Left kidney (tissue), 8 donors: ENCODE measurements at places on chromosomes 7 and 10. TPM values are rescaled to one million over a fixed set of nuclear protein-coding genes. Genes with fewer than 3 reads are reported as not detected.

Gene FAM25G
- 0.57 TPM for polyA plus RNA-seq

Gene CYP3A7
- 1.2 TPM for polyA plus RNA-seq

Gene GPER1
- polyA plus RNA-seq = 5.5 TPM

Gene TMEM225B
- 2.3 TPM for polyA plus RNA-seq

Gene SFXN4
- 32.2 TPM for polyA plus RNA-seq

DNA sequence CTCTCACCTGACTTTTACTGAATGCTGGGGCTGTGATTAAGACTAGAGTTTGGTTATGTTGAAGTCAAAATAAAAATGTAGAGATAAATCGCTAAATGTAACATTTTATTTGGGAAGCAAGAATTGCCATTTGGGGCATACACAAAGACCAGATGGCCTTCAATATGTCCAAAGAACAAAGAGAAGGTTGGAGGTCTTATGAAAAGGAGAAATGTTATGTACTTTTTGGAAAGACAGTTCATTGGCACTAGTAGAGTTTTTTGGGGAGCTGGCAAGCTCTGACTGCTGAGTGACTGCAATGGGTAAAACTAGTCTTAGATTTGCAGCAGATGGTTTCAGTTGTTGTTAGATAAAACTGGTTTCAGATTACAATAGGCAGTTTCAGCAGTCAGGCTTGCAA is 35.6 kb upstream of the GALNT17 start:
- no peak for DNase-seq

DNA sequence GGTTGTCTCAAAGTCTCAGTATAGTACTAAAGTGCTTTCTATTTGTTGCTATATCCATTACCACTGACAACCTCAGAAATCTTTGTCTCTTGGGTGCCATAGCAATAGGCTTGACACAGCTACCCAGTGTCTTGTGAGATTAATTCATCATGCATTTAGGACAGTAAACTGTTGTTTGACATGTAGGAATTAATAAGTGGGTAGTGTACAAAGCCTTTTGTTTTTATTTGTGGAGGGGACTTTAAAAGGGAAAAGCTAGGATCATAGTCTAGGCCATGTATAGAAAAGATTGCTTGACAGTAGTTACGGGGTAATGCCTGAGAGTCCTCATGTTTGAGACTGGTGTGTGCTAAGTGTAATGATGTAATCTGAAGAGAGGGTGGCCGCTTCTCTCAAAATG is 102.6 kb upstream of the AGR3 start:
- no peak for DNase-seq

GRCh38 chr7:15888090-15888489 is 201.6 kb upstream of the MEOX2 start:
- no peak for DNase-seq

GRCh38 chr10:47285381-47286115 is 14.4 kb upstream of the GDF10 start:
- DNase-seq = no peak

- no peak for DNase-seq
Observed at GRCh38 chr7:156158213-156158612, 345.9 kb upstream of the SHH start.

DNA sequence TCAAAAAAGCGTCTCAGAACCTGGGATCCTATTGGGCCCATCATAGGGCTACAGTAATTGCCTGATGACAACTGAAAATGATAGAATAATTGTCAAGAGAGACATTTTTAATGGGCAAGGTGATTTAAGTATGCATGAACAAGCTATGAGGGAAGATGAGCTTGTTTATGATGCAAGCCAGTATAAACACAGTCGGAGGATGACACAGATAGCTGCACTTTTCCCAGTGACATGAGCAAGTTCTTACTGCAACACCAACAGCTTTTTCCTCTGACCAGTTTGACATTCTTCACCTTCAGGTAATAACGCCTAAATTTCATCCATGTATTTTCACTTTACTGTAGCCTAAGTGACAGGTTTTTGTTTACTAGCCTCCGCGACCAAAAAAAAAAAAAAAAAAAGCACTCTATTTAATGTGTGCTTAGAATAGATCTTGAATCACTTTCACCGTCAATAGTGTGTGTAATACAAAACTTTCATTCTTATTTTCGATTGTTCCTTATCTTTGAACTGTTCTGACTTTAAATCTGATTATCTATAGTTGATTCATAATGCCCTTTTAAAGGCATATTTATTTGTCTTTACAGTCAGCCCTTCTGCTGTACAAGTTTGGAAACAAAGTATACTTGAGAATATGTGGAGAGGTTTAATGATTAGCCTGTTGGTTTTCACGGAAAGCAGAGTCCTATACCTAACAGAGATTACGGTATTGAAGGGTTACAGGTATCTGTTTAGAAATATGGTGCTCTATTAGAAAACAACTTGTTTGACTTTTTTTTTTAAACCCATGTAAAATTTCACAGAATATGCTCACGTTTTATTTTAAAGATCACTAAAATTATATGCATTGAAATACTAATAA is 1.7 kb downstream of the FOXP2 start:
- no peak for DNase-seq

GRCh38 chr7:7642081-7642480 is 1.5 kb downstream of the UMAD1 start:
- no peak for DNase-seq

- DNase-seq = no peak
Observed at GRCh38 chr10:132207536-132208461, 21.1 kb downstream of the DPYSL4 start.

DNA sequence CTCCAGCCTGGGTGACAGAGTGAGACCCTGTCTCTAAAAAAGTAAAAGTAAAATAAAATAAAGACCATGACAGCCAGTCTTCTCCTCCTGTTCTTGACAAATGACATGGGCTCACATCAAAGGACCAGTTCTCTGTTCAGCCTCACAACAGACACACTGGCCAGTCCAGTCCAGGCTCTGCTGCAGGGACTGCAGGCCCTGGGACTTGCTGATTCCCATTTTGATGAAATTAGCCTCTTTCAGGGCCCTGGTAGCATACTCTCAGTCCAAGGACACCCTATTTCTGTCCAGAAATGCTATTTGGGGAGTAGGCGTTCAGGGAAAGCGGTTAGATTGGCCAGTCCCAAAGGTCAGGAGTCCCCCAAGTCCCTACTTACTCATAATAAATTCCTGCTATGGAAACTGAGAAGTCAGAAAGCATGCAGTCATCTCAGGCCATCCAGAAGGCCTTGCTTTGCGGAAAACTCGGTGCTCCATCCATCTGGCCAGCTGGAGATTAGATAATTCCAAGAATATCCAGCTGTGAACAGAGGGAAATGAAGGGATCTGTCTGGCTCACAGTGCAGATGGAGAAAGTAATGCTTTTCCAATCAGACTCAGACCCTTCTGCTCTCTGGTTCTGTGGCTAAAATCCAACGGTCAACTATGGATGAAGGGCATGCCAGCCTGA is 74.4 kb downstream of the RAB11FIP2 start:
- no peak for DNase-seq

- no peak for DNase-seq
Observed at GRCh38 chr10:70192326-70192968, 22.1 kb upstream of the SAR1A start.

- peak; percentile 52 for DNase-seq
Observed at GRCh38 chr10:5503477-5503835, 4.1 kb upstream of the CALML5 start.

GRCh38 chr10:114281461-114281860 is 42.4 kb downstream of the VWA2 start:
- no peak for DNase-seq

- DNase-seq = peak; percentile 84
Observed at GRCh38 chr7:66145400-66146104, 30.9 kb downstream of the CRCP start.
